Cerebellar nuclear complex (tissue), 1 donor: ENCODE measurements at places on chromosomes 11 and 22.

GRCh38 chr11:32886180-32886579, 6.4 kb upstream of the QSER1 start:
- DNase-seq = no peak

DNA sequence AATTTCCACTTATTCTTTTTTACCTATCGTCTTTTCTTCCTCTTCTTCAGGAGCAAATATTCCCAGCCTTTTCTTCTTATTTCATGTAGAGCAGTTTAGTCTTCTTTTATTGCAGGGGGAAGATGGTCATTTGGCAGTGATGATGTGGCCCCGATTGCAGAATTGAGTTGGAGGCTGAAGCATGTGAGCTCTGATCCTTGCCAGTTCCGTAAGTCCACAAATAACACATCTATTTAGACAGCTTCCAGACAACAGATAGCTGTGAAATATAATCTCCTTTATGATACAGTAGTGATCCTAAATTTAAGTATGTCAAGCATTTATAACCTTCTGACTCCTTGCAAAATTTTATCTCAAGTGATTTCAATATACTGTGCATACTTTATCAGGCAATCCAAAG, 27.5 kb downstream of the REXO2 start:
- DNase-seq = no peak

GRCh38 chr22:19679522-19680101, 34.7 kb upstream of the SEPTIN5 start:
- no peak for DNase-seq

DNA sequence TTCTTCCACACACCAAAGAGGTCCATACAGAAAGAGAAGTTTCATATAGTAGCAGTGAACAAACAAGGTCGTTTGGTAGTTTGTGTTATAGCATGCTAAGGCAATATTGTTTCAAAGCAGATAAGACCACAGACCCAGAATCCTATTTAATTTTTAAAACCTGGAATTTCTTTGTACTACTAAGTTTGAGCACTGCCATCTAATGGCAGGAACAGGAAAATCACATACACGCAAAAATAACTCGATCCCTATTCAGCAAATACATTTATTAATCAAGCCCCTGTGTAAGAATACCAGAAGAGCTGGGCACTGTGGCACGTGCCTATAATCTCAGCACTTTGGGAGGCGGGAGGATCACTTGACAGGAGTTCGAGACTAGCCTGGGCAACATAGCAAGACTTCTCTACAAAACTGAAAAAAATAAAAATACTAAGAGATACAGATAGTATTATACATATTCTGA, 2.9 kb upstream of the BTBD10 start:
- DNase-seq = peak; percentile 4

DNA sequence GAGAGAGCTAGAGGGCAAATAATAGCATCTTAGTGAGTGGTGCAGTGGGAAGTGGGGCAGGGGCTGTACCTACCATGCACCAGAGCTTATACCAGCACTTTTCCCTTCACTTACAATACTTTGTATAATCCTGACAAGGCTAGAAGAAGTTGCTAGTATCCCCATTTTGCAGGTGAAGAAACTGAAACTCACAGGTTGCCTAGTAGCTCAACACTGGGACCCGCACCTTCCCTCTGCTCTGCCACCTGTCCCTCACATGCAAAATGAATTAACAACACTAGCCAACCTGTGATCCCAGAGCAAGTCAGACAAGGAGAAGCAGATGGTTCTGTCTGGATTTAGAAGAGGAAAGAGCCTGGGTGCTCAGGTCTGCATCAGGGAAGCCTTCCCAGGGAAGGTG, 510.4 kb downstream of the BUD13 start:
- DNase-seq = no peak

DNA sequence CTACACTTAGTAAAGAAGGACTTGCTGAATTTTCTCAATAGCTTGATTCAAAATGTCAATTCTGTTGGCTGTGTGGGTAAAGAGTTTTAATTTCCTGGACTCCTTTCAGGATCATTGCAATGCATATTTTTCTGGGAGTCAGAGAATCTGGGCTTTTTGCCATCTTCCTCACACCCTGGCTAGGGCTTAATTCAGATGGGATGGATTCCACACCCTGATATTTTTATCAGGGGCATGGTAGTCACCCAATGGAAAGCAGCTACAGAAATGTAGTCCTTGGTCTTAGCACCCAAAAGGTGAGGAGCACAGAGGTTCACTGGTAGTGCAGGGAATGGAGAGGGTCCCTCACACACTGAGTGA, 79.3 kb downstream of the SGSM3 start:
- peak; percentile 14 for DNase-seq

- no peak for DNase-seq
These were observed 12.4 kb downstream of the SMIM38 start for GRCh38 chr11:69167916-69168691.

GRCh38 chr22:46070803-46071450, 79.4 kb upstream of the PPARA start:
- DNase-seq = no peak

DNA sequence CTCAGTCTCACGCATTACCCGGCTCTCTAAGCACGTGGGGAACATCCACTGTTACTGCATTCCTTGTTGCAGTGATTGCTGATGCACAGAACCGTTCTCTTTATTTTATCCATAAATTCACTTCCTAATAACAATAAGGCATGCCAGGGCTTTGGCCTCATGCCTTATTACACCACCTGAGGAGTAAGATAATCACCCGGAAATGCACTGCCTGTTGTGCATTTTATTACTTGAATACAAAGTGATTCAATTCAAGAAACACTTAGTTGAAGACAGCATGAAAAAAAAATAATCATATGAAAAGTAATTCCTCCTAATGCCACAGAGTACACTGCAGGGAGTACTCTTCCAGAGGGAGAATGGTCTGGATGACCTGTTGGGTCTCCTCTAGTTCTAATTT, 19.2 kb downstream of the EFCAB6 start:
- DNase-seq = no peak

- DNase-seq = no peak
These were observed 68.8 kb downstream of the CD44 start for GRCh38 chr11:35207471-35208403.

DNA sequence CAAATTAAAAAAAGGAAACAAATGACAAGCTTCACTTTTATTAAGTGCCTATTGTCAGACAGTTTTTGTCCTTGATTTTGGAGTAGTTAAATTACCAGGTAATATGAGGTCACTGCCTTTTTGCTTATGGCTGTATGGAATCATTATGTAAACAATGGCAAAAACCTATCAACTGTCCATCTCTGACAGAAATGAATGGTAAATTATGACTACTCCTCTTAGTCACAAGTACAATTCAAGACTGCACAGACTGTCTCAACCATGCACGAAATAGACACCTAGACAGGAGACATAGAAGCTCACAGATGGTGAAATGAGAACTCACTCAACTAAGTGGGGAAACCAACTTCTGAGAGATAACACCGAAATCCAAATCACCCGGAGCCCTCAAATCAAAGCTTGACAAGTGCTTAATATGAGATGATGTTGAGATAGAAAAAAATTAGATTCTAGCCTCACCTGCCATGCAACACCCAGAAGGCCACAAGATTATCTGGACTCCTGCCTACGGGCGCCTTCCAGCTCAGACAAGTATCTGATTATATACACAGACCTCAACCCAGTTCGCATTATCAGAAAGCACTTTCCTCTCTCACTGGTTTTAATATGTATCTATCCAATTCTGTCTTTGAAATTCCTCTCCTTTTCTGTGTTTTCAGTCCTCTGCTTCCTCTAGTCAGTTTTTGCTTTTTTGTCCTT, 199.3 kb downstream of the CADM1 start:
- DNase-seq = no peak

GRCh38 chr11:63993100-63993499, 6.9 kb downstream of the OTUB1 start:
- no peak for DNase-seq

- DNase-seq = no peak
These were observed 23.7 kb downstream of the HTR3B start for GRCh38 chr11:113928311-113928710.

DNA sequence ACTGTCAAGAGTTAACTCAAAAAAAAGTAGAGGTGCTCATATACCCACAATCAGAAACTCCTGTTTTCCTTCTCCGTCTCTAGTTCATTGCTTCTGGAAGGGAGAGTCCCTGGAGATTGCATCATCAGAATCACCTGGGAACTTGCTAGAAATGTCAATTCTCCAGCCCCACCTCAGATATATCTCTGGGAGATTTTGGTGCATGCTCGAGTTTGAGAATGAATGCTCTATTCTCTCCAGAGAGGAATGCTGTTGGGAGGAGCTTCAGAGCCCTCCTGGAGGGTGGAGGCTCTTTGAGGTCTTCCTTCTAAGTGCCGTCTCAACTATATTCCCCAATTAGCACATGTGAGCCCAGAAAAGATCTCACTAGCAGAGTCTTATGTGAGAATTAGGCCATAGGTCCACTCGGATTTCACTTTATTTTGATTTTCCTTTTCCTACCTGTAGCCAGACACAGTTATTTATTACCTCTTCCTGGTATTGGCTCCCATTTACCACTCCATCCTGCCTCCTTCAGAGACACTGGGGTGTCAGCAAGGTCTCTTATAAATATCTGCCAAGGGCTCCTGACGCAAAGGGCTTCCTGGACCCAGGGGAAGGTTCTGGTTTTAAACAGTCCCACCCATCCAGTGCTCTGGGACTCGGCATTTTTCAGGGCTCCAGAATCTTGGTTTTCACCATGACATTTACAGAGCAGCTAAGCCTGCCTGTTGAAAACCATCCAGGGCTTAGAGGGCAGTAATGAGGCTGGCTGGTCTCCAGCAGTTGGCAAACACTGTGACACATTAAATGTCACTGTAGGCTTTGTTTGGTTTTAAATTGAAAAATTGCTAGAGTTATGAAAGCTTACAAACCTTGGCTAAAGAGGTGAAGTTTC, 136.2 kb downstream of the CD44 start:
- peak; percentile 6 for DNase-seq
